Cerebellum (tissue), 4 donors: ENCODE measurements at places on chromosomes 2 and 18.

DNA sequence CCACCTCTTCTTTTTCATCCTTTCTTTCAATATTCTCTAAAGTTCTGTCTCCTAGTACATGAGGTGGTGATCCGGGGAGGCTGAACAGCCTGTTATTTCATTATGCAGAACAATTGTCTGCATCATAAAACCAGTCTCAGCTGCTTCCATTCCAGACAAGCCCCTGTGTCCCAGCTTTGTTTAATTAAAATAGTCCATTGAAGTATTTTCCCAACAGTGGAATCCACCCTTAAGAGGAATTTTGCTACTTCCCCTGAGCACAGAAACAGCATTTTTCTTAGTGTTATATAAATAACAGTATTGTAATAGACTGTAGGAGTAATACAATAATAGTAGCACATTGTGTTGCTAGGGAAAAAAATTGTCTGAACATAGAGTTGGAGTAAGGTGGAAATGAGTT lies 395.4 kb upstream of the TCF4 start:
- no peak for DNase-seq

- DNase-seq = no peak
Measured at GRCh38 chr2:74384051-74384450, 3.9 kb upstream of the DCTN1 start.

DNA sequence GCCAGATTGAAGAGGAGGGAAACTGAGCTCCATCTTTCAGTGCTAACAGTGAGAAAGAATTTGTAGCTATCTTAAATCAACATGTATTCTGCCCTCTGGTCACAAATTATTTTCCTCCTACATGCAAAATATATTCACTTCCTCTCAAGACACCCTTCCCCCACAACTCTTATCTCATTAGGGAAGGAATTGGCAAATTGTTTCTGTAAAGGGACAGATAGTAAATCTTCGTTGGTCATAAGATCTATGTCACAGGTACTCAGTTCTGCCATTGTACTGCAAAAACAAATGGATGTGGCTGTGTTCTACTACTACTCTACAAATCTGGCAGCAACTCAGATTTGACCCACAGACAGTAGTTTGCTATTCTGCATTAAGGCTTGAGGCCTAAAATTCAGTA lies 53.0 kb upstream of the CYP20A1 start:
- no peak for DNase-seq

- no peak for DNase-seq
Measured at GRCh38 chr2:167692936-167693335, 554.5 kb downstream of the STK39 start.
